ENCODE measurements at places on chromosomes 1 and 21.

DNA sequence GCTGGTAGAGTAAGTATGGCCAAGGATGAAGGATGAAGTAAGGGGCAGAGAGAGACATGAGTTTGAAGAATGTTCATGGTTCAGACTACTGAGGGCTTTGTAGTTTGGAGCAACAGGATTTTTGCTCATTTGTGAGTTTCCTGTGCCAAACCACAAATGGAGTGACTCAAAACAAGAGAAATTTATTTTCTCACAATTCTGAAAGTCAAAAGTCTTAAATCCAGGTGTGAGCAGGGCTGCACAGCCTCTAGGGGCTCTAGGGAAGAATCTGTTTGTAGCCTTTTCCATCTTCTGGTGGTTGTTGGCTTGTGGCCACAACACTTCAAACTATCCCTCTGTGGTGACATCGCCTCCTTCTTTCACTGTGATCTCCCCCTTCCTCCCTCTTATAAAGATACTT, 58.9 kb downstream of the RHOU start:
- no peak for DNase-seq

GRCh38 chr1:160748878-160749269, 9.8 kb downstream of the SLAMF7 start:
- DNase-seq: no peak

- no peak for DNase-seq
Observed at GRCh38 chr1:60697204-60697994, 385.0 kb upstream of the NFIA start.

DNA sequence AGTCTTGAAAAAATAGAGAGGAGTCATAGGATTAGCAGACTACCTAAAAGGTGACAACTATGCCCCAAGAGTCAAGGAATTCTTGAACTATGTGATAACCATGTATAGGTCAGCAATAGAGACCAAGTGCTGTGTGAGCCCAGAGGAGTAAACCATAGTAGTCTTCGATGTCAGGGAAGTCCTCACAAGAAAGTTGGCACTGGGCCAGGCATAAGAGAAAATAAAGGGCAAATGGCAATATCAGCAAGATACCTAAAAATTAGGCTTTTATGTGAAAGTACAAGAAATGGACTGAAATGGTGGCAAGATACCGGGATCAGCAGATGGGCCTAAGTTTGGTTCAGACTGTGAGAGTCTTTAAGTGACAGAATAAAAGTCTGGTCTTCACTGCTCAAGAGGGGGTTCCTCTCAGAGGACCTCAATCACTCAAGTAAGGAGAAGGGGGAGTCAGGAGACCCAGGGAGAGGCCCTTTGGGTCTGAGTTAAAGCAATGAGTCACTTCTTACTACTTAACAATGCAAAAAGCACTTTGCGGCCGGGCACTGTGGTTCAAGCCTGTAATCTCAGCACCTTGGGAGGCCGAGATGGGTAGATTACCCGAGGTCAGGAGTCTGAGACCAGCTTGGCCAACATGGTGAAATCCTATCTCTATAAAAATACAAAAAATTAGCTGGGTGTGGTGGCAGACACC, 95.0 kb downstream of the TEX35 start:
- DNase-seq: no peak

DNA sequence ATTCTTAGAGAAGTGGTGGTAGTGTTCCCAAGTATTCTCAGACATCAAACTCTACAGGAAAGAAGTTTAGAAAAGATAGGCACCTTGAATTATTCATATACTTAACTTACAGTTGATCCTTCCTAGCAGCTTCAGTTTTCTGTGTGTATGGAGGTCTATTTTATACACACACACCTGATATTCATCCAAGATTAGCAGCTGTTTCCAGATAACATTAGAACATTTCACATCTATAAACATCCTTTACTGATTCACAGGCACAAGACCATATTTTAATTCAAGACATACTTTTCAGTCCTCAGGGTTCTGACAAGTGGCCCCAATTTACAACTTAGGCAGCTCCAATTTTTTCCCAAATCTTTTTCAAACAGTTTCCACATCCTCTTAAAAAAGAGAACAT, 287.8 kb upstream of the USP25 start:
- DNase-seq: no peak

DNA sequence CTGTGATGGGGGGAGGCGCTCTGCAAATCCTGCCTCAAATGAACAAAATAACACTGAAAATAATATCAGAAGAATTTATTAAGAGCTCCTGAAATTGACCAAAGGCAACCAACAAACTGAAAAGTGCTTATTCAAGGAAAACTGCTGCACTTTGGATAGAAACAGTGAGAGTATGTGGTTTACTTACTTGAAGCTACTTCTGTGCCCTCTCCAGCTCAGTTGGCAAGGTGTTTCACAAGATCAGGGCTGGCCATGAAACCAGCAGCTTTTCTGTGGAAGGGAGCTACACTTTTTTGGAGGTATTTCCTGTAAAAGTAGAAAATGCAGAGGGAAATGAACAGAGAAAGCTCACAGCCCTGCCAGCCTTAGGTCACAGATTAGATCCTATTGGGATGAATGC, 310.0 kb upstream of the SPAG17 start:
- no peak for DNase-seq

- no peak for DNase-seq
Observed at GRCh38 chr1:233032916-233033315, 82.5 kb downstream of the NTPCR start.

DNA sequence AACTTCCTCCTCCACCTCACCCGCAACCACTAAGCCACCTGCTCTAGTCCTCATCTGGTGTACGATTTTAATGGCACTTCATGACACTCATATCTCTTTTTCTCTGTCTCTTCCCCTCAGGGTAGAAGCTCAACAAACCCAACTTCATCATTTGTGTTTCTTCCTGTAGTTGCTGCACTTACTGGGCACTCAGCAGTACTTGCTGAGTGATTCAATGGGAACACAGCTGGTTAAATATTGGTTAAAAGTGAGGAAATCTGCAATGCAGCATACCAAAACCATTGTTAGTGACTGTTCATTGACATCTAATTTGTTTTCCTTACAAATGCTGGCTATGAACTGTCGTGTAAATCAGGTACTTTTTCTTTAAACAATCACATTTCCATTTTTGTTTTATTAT, 541.1 kb upstream of the PRMT6 start:
- DNase-seq: no peak

GRCh38 chr21:28099001-28099705, 893.5 kb downstream of the LTN1 start:
- no peak for DNase-seq

GRCh38 chr1:239337799-239338430, 48.5 kb upstream of the CHRM3 start:
- DNase-seq: no peak

DNA sequence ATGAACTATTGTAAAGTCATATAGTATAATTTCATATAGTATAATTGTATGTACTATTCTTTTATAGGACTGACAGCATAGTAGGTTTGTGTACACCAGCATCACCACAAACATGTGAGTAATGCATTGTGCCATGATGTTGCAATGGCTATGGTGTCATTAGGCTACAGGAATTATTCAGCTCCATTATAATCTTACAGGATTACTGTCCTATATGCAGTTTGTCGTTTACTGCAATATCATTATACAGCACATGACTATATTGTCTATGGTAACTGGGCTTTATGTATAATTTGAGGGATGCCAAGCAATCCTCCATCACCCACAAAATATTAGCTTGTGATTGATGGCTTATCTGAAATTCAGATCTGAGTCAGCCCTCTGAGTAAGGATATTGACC, 54.2 kb upstream of the PBX1 start:
- DNase-seq: no peak

DNA sequence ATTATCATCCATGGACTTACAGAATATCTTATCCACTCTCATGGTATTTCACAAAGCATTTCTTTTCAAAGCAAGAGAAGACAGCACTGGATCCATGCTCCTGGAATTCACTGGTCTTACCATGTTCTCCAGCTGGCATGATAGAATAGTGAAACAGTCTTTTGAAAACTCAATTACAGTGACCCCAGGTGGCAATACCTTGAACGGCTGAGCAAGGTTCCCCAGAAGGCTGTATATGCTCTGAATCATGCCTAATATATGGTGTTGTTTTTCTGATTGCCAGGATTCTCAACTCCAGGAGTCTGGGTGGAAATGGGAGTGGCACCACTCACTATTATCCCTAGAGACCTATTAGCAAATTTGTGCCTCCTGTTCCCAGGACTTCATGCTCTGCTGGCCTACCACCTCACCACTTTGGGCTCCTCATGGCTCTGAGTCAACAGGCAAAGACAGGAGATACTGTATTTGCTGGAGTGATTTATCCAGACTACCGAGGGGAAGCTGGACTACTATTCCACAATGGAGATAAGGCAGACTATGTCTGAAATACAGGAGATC, 87.6 kb downstream of the CATSPERE start:
- no peak for DNase-seq

GRCh38 chr1:209256766-209257350, 326.7 kb upstream of the CAMK1G start:
- DNase-seq: no peak

- DNase-seq: no peak
Observed at GRCh38 chr1:87812871-87813577, 484.3 kb downstream of the LMO4 start.

DNA sequence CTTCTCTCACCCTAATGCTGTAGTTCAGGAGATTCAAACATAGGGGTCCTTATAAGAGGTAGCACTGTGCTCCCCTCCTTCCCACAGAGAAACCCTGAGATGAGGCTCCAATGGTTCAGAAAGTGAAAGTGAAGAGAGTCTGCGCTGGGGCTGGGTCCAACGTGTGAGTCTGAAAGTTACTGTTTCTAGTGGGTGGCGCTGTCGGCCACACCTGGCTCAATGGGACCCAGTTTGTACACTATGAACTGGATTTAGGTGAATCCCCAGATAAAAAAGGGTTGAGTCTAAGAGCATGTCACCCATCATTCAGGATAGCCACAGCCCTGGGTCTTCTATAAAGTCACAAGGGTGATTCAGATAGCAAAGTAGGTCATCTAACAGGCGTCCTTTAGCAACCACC, 2.8 kb downstream of the SMCP start:
- no peak for DNase-seq
